ENCODE measurements at places on chromosomes 3 and 15. TPM values are rescaled to one million over a fixed set of nuclear protein-coding genes. Genes with fewer than 3 reads are reported as not detected.

GRCh38 chr3:76900596-76900995, 139.3 kb upstream of the ROBO2 start:
- no peak for DNase-seq

DNA sequence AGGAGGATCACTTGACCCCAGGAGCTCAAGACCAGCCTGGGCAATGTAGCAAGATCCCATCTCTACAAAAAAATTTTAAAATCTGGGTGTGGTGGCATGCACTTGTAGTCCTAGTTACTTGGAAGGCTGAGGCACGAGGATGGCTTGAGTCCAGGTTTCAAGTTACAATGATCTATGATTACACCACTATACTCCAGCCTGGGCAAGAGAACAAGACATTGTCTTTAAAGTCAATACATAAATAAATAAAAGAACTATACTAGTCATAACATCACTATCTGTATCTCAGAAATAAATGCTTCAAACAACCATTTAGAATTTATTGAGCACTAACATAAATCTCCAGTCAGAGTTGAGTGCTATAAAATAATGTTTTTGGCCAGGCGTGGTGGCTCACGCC, 8.5 kb upstream of the PHLDB2 start:
- peak; percentile 12 for DNase-seq

DNA sequence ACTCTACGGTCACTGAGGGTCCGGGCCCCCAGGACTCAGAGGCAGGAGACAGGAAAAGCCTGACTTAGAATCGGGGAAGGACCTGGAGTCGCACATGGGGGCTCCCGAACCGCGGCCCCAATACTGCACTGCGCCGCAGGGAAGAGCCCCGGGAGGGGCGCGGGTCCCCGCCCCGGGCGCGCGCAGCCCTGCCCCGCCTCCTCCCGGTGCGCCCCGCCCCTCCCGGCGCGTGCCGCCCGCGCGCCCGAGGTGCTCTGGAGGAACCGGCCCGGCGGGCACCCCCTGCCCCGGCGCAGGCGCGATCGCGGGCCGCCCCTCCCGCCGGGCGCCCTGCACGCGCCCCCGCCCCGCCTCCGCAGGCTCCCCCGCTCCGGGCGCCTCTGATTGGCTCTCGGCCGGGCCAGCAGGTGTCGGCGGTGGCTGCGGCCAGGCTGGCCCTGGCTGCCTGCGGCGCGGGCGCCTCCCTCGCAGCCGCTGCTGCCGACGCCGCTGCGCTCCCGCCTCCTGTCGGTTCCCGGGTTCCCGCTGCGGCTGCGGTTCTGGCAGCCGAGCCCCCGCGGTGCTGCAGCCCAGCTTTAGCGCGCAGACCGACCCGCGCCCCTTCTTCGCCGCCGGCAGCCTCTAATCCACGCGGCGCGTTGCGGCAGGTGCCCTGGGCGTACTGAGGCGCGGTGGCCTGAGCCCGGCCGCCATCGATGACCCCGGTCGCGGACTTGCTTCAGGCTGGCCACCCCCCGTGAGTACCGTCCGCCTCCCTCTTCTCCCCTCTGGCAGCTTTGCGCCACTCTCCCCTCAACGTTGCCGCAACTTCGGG, at the start of gene MYRIP:
Gene MYRIP, plus strand, starts transcription at position 429 of the 814 bp plus-strand sequence. CDS start 91,208 bp downstream, outside the sequence.
- peak; percentile 17 for DNase-seq

DNA sequence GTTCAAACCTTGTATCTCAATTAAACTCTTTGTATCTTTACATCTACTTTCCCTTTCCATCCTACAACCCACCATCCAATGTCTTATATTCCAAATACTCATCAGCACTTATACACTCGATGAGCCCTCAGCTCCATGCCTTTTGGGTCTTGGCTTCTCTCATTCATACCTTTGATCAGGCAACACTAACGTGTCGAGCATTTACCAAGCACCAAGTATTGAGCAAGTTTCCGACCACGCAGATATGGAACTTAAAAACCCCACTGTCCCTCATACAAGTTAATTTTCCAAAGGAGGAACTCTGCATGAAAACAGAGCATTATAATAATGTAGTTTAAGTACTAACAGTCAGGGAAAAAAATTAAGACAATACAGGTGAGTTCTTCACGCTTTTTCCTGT, 102.8 kb downstream of the IL1RAP start:
- DNase-seq, result no peak

DNA sequence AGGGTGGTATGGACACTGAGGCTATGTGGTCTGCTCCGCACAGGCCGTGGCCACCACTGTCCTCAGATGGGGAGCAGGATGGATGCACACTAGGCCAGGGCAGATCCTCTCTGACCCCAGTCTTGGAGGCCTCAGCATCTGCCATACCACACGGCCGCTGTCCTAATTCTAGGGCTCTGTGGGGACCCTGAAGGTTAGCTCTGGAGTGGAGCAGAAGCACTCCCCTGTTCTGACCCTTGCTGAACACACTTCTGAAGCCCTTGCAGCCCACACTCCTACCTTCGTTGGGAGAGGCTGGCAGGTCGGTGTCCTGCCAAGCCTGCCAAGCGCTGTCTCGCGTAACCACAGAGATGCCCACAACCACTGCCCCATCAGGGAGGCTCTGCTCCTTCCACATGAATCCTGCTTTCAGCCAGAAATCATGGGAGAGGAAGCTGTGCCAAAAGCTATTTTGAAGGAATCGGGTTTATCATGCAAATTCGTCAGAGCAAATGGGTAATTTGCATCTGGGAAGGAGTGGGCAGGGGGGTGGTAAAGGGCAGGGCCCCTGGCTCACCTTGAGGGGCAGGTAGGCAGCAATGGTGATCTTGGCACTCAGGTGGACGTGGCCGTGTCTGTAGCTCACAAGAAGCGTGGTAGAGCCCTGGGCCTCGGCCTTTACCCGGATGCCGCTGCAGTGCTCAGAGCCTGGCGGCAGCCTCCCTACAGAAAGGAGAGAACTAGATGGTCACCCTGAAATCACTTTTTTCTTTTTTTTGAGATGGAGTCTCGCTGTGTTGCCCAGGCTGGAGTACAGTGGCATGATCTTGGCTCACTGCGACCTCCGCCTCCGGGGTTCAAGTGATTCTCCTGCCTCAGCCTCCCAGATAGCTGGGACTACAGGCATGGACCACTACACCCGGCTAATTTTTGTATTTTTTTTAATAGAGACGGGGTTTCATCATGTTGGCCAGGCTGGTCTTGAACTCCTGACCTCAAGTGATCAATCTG, 54.4 kb downstream of the NUP210 start:
- DNase-seq, result no peak

DNA sequence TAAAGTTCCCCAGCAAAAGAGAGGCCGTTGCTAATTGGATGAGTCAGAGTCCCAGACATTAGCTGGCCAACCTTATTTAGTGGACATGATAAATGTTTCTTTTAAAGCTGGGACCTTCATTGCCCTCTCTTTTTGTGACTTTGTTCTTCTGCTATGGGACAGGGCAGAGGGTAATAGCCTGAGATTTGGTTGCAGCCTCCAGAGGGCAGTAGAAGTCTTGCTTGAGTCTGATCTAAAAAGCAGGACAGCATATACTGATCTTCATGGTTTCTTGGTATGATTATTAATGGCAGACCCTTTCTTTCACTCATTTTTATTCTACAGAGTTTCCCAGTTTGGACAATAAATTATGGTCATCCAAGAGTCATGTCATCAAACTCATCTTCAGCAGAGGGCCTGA, 25.1 kb upstream of the ZKSCAN7 start:
- no peak for DNase-seq

DNA sequence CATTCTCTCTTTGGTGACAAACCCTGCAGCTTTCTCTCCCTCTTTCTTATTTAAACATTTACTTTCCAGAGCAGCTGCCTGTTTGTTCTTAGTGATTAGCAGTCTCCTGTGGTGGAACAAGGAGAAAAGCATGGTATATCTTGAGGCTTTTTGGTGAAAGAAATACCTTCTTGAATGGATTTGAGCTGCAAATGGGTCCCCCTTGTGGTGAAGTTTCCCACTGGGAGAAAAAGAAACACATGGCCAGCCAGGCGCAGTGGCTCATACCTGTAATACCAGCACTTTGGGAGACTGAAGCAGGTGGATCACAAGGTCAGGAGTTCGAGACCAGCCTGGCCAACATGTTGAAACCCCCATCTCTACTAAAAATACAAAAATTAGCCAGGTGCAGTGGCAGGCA, 48.3 kb upstream of the ACP3 start:
- peak; percentile 10 for DNase-seq

GRCh38 chr15:88628018-88628654, 7.0 kb downstream of the AEN start:
- DNase-seq, result no peak

The SHC4 gene
- 0.44 TPM for total RNA-seq

The TIPIN gene
- 13.1 TPM for total RNA-seq

Measured in PC-9 (cell line).